Stimulated activated CD4-positive, alpha-beta T cell treated with anti-CD3 and anti-CD28 coated beads, Interleukin-1b, Interleukin-23, amount 100 ng/mL, for 4 hours (primary cell): ENCODE measurements at places on chromosomes 1 and 21.

DNA sequence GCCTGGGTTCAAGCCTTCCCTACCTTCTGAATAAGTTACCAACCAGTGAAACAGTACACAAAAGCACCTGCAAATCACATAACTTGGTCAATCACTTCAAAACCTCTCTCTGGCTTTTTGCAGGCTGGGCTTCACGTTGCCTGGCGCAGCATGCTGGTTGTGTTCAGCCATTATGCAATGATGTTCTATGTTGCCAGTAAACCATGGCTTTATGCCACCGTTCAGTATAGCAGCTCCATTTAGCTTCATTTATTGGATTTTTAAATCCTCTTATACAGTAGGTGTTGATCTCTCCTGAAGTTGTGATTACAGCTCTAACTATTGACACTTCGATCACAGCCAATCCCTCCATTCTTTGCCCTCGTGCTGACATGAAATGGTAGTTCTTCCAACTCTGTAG, 233.6 kb upstream of the PTBP2 start:
- no peak for DNase-seq

DNA sequence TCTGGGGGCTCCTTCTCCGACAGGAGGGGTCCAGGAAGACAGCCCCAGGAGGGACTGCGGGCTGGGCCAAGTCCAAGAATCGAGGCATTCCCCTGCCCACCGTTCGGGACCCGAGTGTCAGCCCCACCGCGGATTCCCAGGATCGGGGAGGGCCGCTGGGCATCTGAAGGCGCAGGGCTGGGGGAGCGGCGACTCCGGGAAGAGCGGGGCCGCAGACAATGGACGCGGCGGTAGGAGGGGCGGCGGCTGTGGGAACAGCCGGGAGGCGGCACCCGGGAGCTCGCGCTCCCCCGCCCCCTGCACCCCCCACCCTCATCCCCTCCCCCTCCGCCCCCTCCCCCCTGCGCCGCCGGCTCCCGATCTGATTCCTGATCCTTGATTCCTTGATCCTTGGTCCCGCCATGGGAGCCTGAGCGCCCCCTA, at the start of gene VANGL2:
TSS of gene VANGL2 (plus strand) at position 342 of the 423 bp plus-strand sequence. CDS start 15,274 bp downstream, outside the sequence.
- DNase-seq: peak; percentile 46

- no peak for DNase-seq
These were observed 12.8 kb upstream of the PHC2 start for GRCh38 chr1:33443705-33444180.

DNA sequence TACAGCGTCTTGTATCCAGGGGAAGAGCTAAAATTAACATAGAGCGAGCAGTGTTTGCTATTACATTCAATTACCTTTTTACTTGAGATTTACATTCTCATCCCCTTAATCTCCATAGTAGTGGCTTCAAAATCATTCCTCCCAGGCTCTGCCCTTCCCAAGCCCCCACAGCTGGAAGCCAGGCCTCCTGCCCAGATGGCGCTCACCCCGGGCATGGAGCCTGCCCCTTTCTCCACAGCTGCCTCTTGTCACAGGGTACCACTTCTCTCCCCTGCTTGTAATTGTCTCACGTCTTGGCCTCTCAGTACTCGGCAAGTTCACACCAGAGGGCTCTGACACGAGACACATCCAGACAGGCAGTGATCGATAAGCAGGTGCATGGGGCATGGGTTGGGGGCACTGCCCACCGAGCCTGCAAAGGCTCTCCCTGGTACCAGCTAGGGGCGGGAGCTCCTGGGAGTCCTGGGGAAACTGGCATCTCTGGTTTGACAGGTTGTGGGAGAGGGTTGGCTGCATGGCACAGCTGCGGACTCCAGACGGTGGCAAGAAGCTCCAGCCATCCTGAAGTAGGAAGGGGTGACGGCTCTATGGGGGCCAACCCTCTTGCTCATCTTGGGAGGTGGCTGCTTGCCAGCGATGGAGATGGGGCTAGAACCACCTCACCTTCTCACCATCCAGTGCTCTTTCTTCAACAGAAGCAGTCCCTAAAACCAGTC, 20.1 kb downstream of the CASZ1 start:
- no peak for DNase-seq

DNA sequence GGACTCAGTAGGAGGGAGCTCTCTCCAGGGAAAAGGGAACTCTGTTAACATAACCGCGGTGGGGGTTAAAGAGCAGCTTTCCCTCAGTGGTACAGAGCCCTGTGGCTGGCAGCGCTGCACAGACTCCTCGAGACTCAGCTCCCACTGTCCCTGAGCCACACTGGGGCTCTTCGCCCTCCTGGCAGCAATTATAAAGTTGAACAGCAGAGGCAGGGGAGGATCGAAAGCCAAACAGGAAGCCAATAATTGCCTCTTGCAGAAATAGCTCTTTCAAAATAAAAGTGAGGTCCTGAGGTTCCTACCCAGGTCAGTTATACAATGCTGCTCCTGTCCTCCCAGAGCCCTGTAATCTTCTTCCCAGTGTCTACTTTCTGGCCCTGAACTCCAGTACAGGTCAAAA, 77.0 kb downstream of the FAM78B start:
- DNase-seq: no peak

- DNase-seq: no peak
These were observed 77.6 kb downstream of the RGL1 start for GRCh38 chr1:183882335-183883167.

DNA sequence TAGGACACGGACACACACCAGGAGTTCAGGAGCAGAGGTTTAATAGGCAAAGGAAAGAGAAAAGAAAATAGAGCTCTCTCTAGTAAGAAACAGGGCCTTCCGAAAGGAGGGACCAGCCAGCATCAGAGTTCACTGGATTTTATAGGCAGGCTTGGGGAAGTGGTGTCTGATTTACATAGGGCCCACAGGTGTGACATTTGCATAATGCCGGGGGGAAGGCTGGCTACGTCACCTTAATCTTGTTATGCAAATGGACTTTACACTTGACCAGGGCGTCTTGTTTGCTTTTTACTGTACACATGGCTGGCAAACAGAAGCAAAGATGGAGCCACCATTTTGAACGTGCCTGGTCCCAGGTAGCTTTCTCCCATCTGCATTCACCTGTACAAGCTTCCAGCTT, at the start of gene OR14A16:
TSS of gene OR14A16 (minus strand) at position 97 of the 400 bp plus-strand sequence. CDS start 8,390 bp downstream, outside the sequence.
- DNase-seq: no peak
